ENCODE measurements at places on chromosomes 7 and 10. TPM values are rescaled to one million over a fixed set of nuclear protein-coding genes. Genes with fewer than 3 reads are reported as not detected.

GRCh38 chr10:58998924-58999713 is 177.3 kb upstream of the PHYHIPL start:
- DNase-seq = no peak

EBLN1 gene
- not detected for total RNA-seq

DNA sequence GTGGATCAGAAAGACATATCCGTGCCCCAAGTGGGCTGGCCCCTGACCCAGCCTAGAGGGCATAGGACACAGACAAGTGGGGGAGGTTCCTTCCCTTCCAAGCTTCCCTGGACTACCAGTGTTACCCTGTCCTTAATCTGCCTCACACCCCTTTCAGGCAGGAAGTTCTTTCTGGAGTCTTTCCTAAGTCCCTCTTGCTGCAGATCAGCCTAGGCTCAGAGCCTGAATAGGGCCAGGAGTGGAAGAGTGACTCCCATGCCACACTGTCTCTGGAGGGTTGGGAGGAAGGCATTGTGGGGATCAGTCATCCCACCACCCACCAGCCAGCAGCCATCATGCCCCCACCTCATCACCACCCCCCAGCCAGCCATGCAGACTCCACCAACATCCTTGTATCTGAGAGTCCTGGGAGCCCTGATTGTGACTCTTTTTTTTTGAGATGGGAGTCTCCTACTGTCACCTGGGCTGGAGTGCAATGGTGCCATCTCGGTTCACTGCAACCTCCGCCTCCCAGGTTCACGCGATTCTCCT is 22.6 kb downstream of the POLL start:
- DNase-seq = no peak

GRCh38 chr7:146937836-146938235 is 821.2 kb downstream of the CNTNAP2 start:
- DNase-seq = no peak

LSM5 gene
- total RNA-seq = 69.4 TPM

DNA sequence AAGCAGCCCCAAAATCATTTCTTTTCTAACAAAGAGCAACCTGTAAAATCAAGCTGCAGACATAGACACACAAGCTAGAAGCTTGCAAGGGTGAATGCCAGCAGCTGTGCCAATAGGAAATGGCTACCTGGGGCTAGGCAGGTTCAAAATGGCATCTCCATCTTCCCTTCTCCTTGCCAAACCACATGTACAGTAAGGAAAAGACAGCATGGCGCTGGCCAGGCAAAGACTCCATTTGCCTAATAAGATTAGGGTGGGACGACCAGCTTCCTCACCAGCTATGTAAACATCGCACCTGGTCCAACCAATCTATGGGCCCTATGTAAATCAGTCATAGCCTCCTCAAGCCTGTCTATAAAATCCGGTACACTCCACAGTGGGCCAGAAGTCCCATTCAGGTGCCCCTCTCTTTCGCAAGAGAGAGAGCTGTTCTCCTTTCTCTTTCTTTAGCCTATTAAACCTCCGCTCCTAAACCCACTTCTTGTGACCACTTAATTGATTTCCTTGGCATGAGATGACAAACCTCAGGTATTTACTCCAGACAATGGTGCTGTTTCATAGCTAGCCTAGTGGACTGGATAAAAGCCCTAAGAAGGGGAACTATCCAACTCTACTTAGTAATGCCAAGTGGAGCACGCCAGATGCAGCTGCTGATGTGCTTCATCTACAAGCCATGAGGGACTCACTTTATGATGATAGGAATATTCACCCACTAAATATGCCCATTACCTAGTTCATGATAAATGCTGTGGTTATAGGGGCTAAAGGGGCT is 44.1 kb downstream of the HTR7 start:
- no peak for DNase-seq

PON1 gene
- not detected for total RNA-seq

NKX6-2 gene
- not detected for total RNA-seq

GRCh38 chr10:63497321-63497720 is 23.9 kb upstream of the REEP3 start:
- no peak for DNase-seq

PPP1R17 gene
- not detected for total RNA-seq

- DNase-seq = no peak
Observed at GRCh38 chr10:10498781-10499180, 518.9 kb upstream of the CELF2 start.

DNA sequence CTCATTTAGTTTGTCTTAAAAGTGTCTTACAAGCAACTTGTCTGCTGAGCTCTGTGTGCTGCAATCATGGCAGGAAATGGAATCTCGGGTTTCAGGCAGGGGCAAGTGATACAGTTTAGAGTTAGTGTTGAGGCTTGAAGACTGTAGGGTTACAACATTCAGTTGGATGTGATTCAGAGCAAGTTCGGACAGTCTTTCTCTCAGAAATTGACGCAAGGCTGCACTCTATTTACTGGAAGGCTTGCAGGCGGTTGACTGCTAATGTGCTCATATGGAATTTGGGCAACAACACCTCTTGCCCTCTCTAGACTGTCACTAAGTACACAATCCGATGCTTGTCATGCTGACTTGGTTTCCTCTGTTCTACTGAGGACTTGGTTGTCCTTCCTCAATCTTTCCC is 161.7 kb upstream of the BMPER start:
- DNase-seq = no peak

DNA sequence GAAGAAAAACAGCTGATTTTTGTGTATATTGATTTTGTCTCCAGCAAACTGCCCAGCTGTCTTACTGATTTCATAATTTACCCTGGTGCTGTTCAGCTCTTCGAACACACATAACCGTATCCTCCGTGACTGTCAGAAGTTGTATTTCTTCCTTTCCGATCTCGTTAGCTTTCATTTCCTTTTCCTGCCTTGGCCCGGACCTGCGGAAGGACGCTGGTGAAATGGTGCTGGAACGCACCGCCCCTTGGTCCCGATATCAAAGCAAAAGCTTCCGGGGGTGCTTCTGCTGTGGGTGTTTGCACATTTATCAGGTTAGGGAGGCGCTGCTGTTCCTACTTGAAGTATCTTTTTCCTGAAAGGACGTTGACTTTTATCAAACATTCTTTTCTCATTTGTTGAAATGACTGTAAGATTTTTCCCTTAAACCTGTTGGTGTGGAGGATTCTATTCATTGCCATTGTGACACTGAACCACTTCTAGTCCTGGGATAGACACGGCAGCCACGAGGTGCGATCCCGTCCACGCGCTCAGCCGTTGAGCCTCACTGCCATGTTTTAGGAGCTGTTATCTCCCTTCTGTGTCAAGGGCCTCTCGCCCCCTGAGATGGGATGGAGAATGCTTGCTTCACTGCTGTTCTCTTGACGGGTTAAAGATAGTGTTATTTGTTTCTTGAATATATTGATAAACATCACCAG is 72.6 kb downstream of the FOXL3 start:
- peak; percentile 61 for DNase-seq

- no peak for DNase-seq
Observed at GRCh38 chr7:757741-758163, 30.7 kb upstream of the PRKAR1B start.

GRCh38 chr10:11284291-11285085 is 266.8 kb downstream of the CELF2 start:
- no peak for DNase-seq
